Chondrocyte (in vitro differentiated cells): ENCODE measurements at places on chromosomes 13 and 19. TPM values are rescaled to one million over a fixed set of nuclear protein-coding genes. Genes with fewer than 3 reads are reported as not detected.

DNA sequence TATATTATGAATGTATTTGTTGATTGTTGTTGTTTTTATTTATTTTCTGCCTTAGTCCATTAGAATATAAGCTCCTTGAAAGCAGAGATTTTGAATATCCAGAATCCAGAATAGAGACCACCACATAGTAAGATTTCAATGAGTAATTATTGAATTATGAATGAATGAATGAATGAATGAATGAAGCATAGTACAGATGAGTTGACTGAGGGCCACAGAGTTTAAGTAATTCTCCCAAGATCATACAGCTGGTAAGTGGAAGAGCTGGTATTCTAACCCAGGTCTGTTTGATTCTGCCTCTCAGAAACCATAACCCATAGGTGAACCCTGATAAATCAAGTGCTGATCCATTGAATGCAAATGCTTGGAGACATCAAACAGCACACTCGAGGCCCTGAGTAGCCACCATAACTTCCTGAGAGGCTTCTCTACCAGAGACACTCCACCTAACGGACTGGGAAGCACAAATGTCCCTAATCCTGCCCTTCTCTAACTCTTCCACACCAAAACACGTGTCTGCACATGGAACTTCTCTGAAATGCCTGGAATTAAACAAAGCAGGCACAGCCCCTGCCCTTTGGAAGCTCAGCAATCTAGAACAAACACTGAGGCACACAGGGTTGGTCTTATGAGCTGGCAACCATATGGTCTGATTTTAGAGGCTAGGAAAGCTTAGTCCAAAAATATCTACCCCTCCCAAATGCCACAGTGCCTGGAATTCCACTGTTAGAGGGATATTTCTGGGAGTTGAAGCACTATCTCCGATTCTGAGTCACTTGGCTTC is 190.1 kb downstream of the FOXO1 start:
- peaks cover 50% of the 10 kb centered on the region for H3K4me1 ChIP-seq
- no peak for DNase-seq
- H3K27ac ChIP-seq = peak overlapping the region; percentile 88
- no peak overlapping the region for H3K4me3 ChIP-seq
- no peaks in the 10 kb centered on the region for H3K27me3 ChIP-seq

The CLEC4G gene
- not detected in 3 replicates for total RNA-seq

The PCSK4 gene
- 3.3 to 4.0 TPM (median 3.9 TPM) in 3 replicates for total RNA-seq

The ACOD1 gene
- not detected in 3 replicates for total RNA-seq

The ADPRHL1 gene
- total RNA-seq = 6.3 to 8.8 TPM (median 8.4 TPM) in 3 replicates
